ENCODE measurements at places on chromosomes 6 and 20.

- no peak for DNase-seq
Observed at GRCh38 chr6:44397424-44398164, 10.1 kb downstream of the CDC5L start.

- no peak for DNase-seq
Observed at GRCh38 chr20:42634156-42634555, 555.5 kb downstream of the PTPRT start.

DNA sequence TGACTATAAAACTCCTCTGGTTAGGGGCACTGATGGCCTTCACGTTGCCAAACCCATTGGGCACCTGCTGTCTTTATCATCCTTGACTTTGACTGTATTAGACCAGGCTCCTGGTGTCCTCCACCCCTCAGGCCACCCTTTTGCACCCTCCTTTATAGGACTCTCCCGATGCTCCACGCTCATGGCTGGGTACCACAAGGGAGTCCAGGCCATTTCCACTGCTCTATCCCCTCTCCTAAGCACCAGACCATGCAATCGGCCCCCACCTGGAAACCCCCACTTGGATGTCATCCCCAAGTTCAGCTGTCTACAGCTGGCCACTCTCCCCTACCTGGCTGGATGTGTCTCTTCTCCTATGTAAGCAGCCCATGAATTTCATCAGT, 115.2 kb downstream of the TOX2 start:
- no peak for DNase-seq

- no peak for DNase-seq
Observed at GRCh38 chr6:29959467-29959866, 17.1 kb downstream of the HLA-A start.

DNA sequence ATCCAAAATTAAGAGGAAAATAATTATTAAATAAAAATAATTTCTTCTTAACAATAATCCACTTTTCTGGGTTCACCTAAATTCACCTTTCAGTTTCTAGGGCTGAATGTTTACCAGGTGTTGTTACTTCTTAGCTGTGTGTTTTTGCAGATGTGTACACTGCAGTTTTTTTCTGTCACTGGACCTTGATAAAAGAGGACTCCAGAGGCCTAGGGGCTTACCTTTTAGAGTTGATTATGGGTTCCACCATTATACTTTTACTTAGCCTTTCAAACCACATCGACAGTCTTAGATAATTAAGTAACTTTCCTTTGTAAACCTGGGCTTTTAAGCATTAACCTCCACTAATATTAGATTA, 766.5 kb downstream of the BCKDHB start:
- no peak for DNase-seq

DNA sequence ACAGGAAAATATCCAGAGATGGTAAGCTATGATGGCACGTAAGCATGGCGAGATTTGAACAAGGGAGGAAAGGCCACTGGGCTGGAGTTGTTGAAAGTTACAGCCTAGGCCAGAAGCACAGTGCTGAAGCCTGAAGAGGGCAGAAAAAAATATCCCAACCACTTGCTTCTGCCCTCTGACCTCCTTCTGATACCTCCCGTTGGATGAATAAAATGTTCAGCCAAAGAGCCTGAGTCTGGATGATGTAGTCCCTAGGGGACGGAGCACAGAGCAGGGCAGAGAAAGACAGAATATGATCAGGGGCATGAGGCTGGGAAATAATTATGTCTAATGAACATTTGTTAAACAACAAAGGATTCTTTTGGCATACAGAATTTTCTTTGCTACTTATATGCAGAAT, 19.7 kb downstream of the KLHL31 start:
- DNase-seq = no peak

- no peak for DNase-seq
Observed at GRCh38 chr6:36378243-36378920, 9.1 kb downstream of the ETV7 start.

- no peak for DNase-seq
Observed at GRCh38 chr6:3296078-3296477, 37.3 kb downstream of the PSMG4 start.

DNA sequence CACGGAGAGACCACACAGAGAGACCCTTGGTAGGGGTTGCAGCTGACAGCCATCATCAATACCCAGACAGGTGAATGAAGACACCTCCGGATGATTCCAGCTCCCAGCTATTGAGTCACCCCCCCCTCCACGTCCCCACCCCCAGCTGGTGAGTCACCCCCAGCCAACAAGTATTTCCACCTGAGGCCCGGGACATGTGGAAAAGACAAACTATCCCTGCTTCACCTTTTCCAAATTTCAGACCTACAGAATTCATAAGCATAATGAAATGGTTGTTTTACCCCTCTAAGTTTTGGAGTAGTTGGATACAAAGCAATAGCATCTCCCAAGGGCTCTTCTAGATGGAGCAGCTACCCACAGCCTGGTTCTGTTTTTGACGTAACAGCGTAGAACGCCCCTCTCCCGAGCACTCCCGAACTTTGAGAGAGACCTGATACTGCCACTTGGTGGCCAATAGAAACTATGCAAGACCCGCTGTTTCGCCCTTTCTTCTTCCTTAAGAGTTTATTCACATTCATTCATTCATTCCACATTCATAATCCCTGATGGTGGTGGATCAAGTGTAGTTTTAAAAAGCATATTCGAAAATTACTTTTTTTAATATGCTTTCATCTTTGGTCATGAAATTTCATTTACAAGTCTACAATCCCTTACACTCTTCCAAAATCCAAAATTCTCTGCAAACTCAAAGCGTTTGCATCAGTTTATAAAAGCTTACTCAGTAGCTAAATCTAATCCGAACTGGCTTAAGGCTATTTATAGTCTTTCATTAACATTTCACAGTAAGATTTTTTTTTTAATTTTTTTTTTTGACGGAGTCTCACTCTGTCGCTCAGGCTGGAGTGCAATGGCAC, 15.1 kb upstream of the PPP1R16B start:
- DNase-seq = no peak

- peak; percentile 56 for DNase-seq
Observed at GRCh38 chr6:85641897-85642773, 551 bp downstream of the SYNCRIP start.

- DNase-seq = no peak
Observed at GRCh38 chr6:73078908-73079610, 146.2 kb downstream of the KHDC1L start.

DNA sequence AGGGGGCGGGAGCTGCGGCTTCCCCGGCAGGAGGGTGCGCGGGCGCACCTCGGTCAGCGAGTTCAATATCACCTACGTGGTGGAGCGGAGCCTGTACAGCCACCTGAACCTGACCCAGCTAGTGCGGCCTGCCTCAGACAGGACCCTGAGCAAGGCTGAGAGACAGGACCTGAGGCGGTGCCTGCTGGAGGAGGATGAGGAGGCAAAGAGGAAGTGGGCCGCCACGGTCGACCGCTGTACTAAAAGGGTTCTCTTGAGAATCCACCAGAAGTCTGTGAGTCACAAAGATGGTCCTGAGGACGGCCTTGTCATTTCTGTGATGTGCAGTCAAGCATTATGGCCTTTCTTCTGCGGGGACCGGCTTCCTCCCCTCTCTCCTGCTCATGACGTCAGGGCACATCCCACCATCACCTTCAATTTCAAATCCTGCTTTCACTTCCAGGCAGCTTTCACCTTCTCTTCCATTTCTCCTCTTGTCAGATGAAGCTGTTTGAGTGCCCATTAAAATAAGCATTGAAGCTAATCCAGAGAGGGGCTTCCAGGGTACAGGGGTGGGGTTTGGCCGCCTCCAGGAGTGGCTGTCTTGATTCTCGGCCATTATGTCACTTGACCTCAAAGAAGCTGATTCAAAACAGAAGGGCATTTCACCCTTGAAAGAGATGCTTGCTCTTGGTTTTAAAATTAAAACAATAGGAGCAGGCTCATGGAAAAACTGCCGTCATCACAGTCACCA, 177.6 kb downstream of the SASH1 start:
- DNase-seq = no peak

GRCh38 chr6:14658886-14659561, 541.5 kb downstream of the CD83 start:
- no peak for DNase-seq

- DNase-seq = no peak
Observed at GRCh38 chr6:47076422-47077344, 34.6 kb upstream of the ADGRF1 start.

DNA sequence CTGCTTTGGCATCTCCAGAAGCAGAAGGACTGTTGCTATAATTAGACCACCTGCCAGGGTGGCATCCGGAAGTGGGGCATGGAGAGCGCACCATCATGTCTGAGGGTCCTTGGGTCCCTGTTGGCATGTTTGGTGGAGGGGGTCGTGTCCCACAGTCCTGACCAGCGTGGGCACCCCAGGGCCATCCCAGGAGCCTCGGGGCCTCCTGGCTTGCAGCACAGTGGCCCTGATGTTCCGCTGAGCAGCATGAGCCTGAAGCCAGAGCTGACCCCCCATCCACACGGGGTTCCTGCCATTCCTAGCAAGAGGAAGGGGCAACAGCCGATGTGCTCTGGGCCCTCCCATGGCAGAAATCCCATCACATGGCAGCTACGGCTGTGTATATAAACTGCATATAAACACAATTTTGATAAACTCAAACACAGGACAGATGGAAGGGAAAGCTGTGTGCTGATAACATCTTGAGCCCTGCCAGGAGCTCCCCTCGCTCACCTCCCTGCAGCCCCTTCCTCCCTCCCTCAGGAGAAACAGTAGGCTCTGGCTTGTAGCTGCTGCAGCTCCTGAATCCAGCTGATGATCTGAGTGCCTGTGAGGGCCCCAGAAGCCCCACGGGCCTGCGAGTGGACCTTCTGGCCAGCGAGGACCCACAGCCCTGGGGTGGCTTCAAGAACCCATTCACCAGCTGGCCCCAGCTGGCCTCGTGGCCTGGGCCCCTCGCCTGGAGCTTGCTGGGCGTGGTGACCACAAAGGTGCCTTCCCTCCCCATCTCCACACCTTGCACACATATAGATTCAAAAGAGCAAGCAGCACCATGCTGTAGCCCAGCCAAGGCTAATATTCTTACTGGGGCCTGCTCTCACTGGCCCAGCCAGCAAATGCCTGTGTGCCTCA, 321.6 kb downstream of the CDH4 start:
- no peak for DNase-seq

DNA sequence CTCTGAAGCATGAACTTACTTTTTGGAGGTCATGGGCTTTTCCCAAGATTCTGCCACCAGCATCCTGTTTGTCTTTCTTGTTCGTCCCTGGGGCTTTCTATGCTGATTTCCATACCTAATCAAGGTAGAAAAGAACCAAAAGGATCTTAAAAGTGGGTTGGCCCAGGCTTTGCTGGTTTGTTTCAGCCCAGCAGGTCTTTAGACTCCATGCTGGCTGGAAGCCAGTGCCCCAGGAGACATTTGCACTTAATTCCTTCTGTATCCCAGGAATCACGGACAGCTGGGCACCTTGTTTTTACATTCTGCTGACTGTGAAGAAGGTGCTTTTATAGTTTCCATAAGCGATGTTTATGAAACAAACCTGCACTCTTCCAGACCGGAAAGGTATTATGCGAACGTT, 195.9 kb downstream of the CDH4 start:
- DNase-seq = no peak

DNA sequence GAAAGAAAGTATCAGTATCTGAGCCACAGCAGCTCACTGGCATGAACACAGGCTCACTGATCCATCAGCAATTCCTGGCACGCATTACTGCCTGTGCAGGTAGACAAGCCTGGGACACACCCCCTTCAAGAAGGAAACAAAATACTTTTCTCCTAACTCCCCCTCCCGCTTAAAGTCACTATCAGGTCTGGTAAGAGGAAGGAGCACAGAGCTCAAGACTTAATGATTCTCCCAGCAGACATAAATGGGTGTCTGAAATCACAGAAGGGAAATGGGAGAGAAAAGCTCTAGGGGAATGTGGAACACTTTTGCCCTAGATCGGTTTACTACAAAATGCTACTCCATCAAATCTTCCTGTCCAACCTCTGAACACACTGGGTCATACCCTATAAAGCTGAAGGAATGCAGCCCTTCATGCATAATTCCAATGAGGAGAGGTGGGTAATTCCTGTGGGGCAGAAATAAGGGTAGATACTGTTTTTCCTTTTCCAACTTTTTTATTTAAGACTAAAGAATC, at the start of gene ADGRF1:
Gene ADGRF1 (minus strand): TSS at position 58 of the 517 bp plus-strand sequence. CDS start 13,271 bp downstream, outside the sequence.
- DNase-seq = no peak

DNA sequence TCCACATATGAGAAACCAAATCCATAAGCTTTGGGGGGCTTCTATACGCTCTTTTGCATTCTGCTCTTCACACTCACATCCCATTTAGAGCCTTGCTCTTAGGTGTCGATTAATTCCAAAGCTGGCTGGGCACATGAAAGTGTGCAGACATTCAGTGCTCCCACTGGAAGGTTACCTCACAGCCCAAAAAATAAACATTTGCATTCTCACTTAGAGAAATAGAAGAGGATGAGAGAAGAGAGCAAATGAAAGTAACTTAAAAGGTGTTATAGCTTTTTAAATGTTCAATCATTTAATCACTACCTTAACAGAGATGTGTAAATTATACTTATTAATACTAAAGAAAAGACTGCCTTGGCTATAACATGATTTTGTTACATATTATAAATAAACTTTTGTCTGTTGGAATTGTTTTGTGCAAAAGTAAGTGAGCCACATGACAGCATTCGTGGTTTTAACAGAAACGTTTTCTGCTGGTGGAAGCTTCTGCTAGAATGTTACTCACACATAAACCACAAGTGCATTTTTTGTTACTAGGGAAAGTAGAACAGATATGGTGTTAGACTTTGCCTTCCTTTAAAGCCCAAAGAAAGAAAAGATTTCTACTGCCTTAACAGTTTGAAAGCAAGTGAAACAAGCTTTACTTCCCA, 116.7 kb downstream of the SIM1 start:
- DNase-seq = no peak

- peak; percentile 43 for DNase-seq
Observed at GRCh38 chr6:170265655-170266054, 25.2 kb downstream of the DLL1 start.

DNA sequence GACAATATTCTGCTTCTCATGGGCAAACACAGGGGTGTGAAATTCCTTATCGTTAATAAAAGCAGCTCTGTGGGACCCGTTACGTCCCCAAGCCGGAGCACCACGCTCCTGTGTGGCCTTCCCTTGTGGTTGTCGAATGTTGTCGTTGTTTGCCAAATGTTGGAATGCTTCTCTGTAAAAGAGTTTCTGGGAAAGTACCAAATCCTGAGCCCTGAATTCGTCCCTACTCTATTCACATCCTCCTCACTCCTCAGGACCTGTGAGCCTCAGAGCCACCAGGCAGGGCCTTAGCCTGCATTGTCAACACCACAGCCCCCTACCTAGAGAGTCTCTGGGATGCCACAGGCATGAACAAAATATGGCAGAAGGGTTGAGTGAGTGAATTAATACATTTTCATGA, 64.0 kb downstream of the THBS2 start:
- no peak for DNase-seq

- DNase-seq = no peak
Observed at GRCh38 chr20:6506906-6507305, 260.6 kb upstream of the BMP2 start.

DNA sequence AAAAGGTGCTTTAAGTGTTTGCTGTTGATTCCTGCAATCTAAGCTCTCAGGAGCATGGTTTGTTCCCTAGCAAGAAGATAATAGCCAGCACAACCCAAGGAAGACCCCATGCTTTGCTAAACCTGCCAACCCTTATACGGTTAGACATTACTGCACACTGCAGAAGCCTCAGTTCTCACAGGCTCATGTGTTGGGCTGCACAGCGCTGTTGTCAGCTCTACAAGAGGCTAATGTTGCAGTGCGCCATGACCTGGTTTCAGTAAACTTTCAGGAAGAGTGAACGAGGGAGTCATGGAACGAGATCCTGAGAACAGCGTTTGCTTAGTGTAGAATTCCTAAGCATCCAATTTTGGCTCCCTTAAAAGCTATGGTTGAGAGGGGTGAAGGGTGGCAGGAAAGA, 218.5 kb downstream of the ARHGAP18 start:
- DNase-seq = no peak

Measured in occipital lobe (tissue), 3 donors.